ENCODE measurements at places on chromosomes 6 and 20. TPM values are rescaled to one million over a fixed set of nuclear protein-coding genes. Genes with fewer than 3 reads are reported as not detected.

DNA sequence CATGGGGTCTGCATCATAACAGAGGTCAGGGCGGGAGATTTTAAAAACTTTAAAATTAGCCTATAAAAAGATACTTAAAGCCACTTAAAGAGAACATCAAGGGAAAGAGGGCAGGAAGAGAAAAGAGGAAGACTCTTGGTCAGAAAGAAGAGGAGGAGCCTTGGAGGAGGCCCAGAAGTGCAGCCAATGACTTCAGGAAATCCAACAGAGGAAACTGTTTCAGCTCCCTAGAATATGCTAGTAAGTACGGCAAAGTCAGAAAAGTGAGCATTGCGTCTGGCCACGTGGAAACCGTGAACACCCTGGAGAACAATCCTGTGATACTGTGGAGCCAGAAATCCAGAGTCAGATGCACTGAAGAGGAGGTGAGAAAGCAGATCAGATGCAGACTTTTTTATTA is 22.5 kb upstream of the NHSL1 start:
- DNase-seq = no peak

DNA sequence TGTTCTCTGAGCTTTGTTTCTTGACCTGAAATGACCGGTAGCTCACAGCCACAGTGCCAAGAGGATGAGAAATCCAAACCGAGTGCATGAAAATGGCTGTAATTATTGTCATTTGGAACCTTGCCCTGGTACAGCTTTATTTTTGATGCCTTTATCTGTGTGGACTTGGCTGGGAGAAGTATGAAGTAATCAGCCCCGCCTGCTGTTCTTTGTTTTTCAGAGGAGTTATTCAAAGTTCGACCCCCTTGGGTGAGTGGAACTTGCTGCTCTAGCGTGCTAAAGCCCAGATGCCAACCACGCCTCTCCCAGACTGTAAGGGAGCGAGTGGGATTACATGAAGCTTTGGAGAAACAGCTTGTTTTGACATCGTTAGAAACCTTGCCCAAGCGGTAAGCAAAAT is 48.3 kb downstream of the ECT2L start:
- no peak for DNase-seq

DNA sequence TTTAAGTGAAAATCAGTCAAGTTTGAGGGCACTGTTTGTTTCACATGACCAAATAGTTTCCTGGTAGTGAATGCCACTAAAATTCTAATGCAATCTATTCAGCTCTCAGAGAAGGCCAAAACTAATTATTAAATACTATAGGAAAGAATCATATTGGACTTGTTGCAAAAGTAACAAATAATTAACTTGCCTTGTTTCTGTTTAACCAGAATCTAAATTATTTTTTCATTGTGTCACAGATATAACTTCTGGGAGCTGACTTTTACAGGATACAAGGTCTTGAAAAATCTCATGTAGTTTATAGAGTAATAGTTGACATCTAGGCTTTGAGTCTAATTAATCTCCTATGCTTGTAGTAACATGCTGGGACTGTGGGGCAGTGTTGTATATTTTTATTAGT is 44.5 kb downstream of the PRSS35 start:
- no peak for DNase-seq

GRCh38 chr6:132571774-132572173 is 1.7 kb downstream of the TAAR6 start:
- no peak for DNase-seq

DNA sequence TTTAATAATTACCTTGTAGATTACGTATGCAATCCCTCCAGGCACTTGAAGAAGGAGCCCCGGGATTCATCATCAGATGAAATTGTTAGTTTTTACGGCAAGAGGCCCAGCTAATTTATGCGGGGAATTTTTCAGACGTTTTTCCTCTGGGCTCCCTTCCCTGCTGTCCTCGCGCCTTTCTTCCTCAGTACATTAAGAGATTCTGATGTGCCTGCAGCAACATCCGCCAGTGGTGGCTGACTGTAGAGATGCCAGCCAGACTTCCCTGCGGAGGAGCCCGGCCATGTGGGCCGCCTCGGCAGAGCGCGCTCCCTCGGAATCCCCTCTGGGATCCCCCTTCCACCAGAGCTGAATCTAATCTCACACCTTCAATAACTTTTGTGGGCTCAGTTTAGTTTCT is 46.4 kb upstream of the POU3F2 start:
- DNase-seq = no peak

- no peak for DNase-seq
Observed at GRCh38 chr20:38728911-38729642, 4.8 kb downstream of the SLC32A1 start.

GRCh38 chr6:148625609-148626008 is 121.2 kb upstream of the UST start:
- no peak for DNase-seq

DNA sequence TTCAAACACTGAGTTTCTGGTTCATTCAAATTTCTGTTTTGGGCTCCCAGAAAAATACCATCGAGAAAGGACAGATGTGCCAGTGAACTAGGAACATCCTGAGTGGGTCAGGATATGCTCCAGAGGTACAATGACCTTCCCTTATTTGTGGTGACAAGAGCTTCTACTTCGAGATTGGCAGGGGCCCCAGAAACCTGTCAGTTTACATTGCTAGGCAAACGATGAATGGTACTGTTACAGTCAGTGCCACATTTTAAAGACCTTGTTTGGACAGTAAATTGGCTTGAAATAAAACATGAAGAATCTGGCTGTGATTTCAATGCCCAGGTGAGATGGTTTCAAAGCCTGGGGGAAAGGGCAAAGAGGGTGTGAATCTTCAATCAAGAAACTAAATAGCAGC is 454.5 kb upstream of the ID4 start:
- DNase-seq = no peak

GRCh38 chr20:56395166-56395565 is 2.7 kb downstream of the CSTF1 start:
- DNase-seq = no peak

DNA sequence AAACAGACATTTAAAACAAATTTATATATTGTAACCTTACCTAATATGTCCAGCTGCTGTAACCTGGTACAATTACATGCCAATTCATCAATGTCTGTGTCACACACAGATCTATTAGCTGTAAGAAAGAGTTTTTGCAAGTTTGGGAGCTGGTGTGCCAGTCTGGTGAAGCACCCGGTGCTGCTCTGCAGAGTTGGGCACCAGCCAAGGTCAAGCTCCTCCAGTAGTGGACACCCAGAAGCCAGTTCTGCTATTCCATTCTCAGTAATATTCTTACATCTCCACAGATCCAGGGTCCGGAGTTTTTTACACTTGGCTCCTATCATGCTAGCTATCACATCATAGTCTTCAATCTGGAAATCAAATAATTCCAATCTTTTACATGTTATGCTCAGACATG is 41.0 kb downstream of the POU3F2 start:
- no peak for DNase-seq

- no peak for DNase-seq
Observed at GRCh38 chr20:21781446-21782075, 76.1 kb downstream of the PAX1 start.

GRCh38 chr20:56841346-56841908 is 212.3 kb downstream of the TFAP2C start:
- no peak for DNase-seq

GRCh38 chr6:43096451-43097097 is 20.5 kb downstream of the PTK7 start:
- DNase-seq = no peak

DNA sequence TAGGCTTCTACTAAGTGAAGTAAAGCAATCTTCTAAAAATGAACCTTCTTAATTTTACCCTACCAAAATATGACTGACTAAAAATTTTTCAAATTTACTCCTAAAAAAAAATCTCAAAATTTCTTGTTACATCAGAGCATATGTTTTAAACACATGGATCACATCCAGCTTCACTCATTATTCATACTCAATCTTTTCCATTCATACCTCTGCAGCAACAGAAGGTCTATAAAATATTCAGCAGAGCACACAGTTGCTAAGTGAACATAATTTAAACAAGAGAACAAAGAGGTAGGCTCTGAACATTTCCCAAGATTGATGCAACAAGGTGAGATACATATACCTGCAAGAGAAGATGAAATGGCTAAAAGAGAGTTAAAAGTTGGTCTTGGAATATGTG is 213.9 kb downstream of the SOD2 start:
- DNase-seq = no peak

DNA sequence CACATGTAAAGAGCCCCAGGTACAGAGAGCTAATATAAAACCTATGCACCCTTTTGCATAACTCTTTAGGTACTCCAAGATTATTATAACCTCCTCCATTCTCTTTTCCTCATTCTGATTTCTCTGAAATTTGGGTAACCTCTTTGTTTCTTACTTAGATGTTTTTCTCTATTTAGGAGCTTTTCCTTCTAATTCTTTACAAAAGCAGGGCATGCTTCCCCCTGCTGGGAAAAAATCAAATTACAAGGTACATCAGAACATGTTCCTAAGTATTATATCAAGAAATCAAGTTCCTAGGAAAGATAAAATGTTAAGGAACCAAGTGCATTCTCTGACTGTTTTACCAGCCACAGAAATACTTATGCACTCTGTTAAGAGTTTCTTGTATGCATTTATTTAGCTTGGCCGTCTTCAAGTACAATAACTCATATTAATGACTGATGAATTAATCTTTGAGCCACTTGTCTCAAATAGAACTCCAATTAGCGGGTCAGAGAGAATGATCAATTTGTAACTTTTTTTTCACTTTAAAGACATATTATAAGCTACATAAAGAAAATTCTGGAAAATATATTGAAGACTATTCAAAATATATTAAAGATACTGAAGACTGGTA is 2.1 kb downstream of the KHDRBS2 start:
- peak; percentile 20 for DNase-seq

DNA sequence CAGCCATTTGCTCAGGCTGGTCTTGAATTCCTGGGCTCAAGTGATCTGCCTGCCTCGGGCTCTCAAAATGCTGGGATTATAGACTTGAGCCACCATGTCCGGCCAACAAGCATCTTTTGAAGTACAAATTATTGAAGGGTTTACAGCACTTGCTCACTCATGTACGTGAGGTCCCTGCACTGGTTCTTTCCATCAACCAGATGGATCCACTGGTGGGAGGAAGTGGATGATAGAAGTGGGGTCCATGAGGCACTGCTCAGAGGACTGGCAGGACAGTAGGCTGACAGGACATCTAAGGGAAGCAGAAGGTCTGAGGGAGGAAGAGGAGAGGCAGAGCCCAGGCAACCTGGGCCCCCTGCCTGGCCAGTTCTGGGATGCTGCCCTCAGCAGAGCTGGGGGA is 109.2 kb upstream of the NXT1 start:
- DNase-seq = no peak

GRCh38 chr6:38524436-38525145 is 115.1 kb downstream of the BTBD9 start:
- no peak for DNase-seq

GRCh38 chr20:15154070-15154469 is 816.7 kb upstream of the FLRT3 start:
- no peak for DNase-seq

GRCh38 chr20:5070081-5070480 is 49.7 kb downstream of the PCNA start:
- no peak for DNase-seq

GRCh38 chr20:12748359-12748994 is 260.3 kb upstream of the SPTLC3 start:
- DNase-seq = no peak

- no peak for DNase-seq
Observed at GRCh38 chr6:14472986-14473337, 355.4 kb downstream of the CD83 start.

DNA sequence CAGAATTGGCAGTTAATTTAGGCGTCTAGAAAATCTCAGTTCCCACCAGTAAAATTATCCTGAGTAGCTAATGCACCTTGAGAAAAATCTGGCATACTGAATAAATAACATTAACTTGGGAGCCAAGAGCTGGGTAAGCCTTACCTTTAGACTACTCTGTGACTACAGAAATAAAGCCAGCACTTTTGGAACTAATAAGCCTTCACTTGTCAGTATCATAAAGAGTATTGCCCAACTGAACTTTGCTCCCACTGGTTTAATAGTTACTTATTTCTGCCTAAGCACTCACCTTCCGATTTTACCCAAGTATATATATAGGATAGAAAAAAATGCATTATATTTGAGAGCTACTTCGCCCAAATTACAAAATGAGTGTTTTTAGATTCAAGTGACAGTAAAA is 10.7 kb downstream of the FAM8A1 start:
- no peak for DNase-seq

- peak; percentile 5 for DNase-seq
Observed at GRCh38 chr20:58714923-58715351, 22.3 kb downstream of the NPEPL1 start.

- no peak for DNase-seq
Observed at GRCh38 chr20:58116505-58116904, 111.9 kb downstream of the ANKRD60 start.

GRCh38 chr6:159728531-159728964 is 1.2 kb downstream of the WTAP start:
- no peak for DNase-seq

The RGS17 gene
- 3.5 TPM for total RNA-seq

The MRAP2 gene
- total RNA-seq = 1.9 TPM

The CST4 gene
- total RNA-seq = 3.7 TPM

The LHFPL5 gene
- total RNA-seq = 0.69 TPM

The DNAH8 gene
- total RNA-seq = 0.03 TPM

The ME1 gene
- total RNA-seq = 30.2 TPM

The IYD gene
- 62.6 TPM for total RNA-seq

The TNFAIP3 gene
- 33.8 TPM for total RNA-seq

The RNF5 gene
- total RNA-seq = 93.1 TPM

The IL17F gene
- total RNA-seq = not detected

Data from mucosa of gallbladder (tissue), 1 donor.